Muscle of leg (tissue), 16 donors: ENCODE measurements at places on chromosomes 13 and 19. TPM values are rescaled to one million over a fixed set of nuclear protein-coding genes. Genes with fewer than 3 reads are reported as not detected.
A peak's percentile ranks its signal among the peaks of the same experiment; 100 is the strongest.

- H3K27ac ChIP-seq: no peak overlapping the region
- no peaks in the 10 kb centered on the region for H3K36me3 ChIP-seq
- no peaks in the 10 kb centered on the region for H3K27me3 ChIP-seq
- H3K4me1 ChIP-seq: no peaks in the 10 kb centered on the region
Measured at GRCh38 chr13:36490055-36490454, 57.8 kb downstream of the CCNA1 start.

DNA sequence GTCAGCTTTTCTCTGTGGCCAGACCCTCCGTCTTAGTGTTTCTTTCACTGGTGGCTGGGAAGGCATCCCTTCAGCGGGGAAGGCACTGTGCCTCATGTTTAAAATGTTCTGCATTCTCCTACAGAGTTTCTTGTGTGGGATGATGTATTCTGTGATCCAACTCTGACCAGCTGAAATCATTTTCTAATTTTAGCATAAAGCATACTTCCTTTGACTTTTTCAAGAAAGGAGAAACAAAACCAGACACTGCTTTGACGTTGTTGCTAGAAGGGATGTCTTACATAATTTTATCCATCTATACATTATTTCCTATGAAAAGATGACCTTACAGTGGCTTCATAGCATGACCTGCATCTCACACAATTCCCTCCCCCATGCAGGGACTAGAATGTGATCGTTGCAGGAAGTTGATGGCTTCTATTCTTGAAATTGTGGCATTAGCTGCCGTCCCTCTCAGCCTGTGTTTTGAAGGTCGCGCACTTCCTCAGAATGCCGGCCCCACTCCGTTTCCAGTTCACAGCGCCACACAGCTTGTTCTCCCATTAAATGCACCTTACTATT is 38.6 kb upstream of the TEX29 start:
- peaks cover 21% of the 10 kb centered on the region for H3K4me1 ChIP-seq
- H3K27ac ChIP-seq: peak overlapping the region; percentile 78
- no peaks in the 10 kb centered on the region for H3K27me3 ChIP-seq

DNA sequence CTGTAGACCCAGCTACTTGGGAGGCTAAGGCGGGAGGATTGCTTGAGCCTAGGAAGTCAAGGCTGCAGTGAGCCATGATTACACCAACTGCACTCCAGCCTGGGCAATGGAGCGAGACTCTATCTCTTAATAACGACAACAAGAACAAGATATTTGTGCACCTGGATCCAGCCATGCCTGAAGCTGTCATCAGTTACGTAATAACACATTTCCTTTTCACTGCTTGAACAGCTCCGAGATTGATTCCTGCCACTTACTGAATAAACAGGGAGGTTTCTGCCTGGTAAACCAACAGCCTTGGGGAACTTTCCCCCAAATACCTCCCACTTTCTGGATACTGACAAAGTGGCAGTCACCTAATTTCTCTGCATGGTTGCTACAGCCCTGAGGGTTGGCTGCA is 5.4 kb downstream of the KANK2 start:
- peaks cover 71% of the 10 kb centered on the region for H3K4me1 ChIP-seq
- H3K36me3 ChIP-seq: peaks cover 70% of the 10 kb centered on the region
- H3K27ac ChIP-seq: peak overlapping the region; percentile 89
- no peaks in the 10 kb centered on the region for H3K27me3 ChIP-seq

DNA sequence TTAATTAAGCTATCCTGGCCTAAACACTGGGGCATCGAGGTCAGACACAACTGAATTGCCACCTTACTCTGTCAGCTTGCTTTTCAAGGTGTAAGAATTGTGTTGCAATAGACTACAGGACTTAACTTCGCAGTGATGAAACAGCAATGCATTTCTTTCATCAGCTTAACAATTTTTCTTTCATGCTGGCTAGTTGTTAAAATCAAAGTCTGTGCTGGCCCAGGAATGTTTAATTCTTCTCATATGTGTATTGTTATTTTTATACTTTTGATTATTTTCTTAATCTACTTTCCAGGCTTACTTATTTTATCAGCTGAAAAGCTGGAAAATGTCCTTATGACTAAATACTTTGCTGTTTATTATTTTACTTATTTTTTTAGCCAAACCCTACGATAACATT is 79.7 kb downstream of the EFNB2 start:
- no peaks in the 10 kb centered on the region for H3K27me3 ChIP-seq
- H3K4me1 ChIP-seq: no peaks in the 10 kb centered on the region
- H3K27ac ChIP-seq: no peak overlapping the region
- no peaks in the 10 kb centered on the region for H3K36me3 ChIP-seq

Gene IL11
- 0.31 TPM for total RNA-seq

Gene ERICH6B
- total RNA-seq: not detected

Gene ZNF682
- total RNA-seq: 4.8 TPM
